Fibroblast of skin of right quadriceps (primary cell): ENCODE measurements at places on chromosomes 5 and 9.

- no peak for DNase-seq
These were observed 10.3 kb upstream of the CD180 start for GRCh38 chr5:67206929-67207328.

GRCh38 chr9:127278372-127278771, 13.8 kb downstream of the GARNL3 start:
- no peak for DNase-seq

DNA sequence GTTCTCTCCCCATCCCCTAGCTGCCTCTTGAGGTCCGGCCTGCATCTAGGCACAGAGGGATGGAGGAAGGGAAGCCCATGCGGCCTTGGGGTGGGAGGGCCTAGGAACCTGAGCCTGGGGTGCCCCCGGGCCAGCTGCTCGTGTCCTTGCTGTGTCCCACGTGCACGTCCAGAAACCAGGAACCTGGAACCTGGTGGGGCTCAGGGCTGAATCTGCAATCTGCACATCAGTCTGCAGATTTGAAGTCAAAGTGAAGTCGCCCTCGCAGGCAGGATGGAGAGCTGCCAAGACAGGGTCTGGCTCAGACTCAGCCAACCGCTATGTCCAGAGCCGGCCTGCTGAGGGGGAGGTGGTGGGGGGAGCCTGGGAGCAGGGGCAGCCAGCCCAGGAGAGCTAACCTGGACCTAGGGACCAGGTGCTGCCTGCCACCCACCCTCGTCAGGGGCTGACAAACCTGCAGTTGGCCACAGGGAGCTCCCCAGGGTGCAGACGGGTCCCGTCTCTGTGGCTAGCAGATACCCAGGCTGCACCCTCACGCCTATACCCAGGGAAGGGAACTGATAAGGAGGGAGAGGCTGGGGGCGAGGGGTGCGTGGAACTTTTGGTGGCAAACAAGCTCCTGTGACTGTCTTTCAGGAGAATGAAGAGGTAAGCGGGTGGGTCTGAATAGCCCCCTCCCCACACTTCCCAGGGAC, 103.5 kb upstream of the SIMC1 start:
- no peak for DNase-seq

DNA sequence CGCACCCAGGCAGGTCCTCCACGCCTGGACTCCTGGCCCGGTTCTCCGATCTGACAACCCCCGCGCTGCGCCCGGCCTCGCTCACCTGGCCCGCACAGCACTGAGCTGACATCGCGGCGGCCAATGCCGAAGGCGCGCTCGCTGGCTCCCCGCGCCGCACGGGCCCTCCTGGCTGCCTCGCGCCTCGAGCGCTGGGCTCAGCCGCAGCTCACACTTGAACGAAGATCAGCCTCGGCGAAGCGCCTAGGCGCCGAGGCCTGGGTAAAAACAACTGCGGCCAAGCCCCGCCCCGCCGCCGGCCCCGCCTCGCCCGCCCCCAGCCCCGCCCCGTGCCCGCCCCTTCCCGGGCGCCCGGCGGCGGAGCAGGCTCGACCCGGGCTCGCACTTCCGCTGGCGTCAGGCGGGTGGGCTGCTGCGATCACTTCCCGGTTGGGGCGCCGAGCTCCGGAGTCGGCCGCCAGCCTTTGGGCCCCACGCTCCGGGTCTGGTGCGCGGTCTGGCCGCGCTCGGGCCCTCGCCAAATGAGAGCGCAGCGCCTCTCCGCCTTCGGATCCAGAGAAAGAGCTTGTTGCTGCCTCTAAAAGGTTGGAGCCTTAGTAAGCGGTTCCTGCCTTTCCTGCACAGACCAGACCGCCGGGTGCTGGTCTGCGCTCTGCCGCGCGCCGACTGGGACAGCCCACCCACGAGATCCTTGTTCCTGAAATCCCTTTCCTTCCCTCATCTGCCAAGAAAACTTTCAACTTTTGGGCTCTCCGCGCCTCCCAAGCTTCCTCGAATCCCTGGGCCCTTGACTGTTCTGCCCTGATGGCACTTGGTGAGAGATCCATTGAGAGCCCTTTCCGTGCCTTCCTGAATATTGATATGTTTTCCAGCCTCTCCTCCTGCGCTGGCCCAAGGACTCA, at the start of gene SERINC5:
TSS of gene SERINC5 (minus strand) at position 238 of the 902 bp plus-strand sequence. CDS start at position 112, 126 bp downstream.
- DNase-seq: peak; percentile 80

DNA sequence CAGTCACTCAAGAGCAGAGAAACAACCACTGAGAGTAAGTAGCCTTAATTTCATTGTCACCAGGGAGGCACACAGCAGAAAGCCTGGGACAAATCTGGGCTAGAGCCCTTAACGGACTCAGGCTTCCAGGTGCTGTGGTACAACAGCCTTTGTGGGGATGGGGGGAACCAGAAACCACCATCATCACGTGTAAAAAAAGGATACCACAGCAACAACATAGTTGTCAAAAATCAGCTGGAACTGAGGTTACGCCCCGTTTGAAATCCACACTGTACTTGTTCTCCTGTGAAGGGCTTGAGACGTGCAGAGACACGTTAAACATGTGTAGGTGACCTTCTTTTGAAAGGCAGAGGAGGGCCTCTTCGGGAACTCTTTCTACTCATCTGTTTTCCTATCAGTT, 16.6 kb upstream of the PLPP1 start:
- DNase-seq: no peak

GRCh38 chr5:145056800-145057199, 778.3 kb downstream of the PRELID2 start:
- peak; percentile 1 for DNase-seq

DNA sequence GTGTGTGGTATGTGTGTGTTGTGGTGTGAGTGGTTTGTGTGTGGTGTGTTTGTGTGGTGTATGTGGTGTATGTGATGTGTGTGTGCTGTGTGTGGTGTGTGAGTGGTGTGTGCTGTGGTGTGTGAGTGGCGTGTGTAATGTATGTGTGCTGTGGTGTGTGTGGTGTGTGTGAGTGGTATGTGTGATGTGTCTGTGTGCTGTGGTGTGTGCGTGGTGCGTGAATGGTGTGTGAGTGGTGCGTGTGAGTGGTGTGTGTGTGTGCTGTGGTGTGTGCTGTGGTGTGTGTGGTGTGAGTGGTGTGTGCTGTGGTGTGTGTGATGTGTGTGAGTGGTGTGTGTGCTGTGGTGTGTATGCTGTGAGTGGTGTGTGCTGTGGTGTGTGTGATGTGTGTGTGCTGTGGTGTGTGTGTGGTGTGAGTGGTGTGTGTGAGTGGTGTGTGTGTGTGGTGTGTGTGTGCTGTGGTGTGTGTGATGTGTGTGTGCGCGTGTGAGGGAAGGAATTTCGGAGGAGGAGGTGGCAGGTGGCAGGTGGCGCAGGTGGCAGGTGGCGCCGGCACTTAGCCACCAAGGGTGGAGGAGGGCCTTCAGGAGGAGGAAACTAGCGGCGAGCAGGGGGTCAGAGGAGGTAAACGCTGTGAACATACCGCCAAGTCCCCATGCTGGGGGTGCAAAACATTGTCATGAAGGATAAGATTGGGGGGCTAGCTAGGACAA, 191.8 kb downstream of the MELK start:
- no peak for DNase-seq
